ENCODE measurements at places on chromosomes 7 and 10.

DNA sequence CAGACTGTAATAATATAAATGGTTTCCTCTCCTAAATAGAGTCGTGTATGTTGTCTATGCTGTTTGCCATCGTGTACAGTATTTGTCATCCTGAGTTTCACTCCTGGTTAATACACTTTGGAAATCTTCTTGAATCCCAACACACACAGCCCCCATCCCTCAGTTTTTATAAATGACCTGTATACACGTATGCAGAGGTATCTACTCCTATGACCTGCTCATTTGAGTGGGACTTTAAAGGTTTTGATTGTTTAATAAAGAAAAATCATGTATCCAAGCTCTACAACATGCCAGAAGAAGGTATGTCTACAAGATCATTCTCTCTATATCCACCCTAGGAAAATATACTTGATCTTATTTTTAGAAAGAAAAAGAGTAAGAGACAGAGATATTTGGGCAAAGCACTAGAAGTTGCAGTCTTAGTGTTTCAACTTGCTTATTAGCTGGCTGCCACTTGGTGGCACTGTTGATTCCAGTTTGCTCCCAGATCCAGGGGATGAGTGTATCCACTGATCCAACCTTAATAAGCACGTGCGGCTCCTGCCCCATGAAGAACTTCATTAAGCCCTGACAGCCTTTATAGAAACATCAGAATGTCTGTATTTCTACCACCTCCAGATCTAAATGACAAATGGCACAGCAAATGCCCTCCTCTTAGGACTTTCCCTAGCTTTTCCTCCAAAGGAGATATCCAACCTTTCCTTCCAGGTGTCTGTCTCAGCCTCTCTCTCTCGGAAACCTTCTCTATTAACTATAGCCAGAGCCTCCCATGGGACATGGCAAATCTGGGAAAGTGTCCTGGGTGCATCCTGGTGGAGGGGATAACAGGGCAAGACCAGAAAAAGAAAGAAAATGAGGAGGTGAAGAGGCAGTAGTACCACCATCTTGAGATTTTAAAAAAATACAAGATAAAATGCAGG lies 181.6 kb upstream of the NEBL start:
- peak; percentile 60 for DNase-seq

DNA sequence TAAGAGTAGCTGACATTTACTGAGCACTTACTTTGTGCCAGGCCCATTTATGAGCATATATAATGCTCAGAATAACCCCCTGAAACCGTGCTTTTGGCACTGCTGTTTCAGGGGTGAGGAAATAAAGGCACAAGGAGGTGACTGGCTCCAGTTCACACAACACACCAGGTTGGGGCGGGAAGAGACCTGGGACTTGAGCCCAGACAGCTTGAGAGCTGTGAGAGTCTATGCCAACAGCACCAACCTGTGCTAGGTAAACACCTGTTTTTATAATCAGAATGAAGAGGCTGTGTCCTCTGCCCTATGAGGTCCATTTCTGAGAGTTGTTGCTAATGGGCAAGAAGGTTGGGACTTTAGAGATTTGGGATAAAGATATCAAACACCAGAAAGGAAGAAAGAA lies 8.8 kb upstream of the AZGP1 start:
- no peak for DNase-seq

- DNase-seq, result no peak
Measured at GRCh38 chr7:110870926-110871325, 220.0 kb upstream of the LRRN3 start.

- peak; percentile 9 for DNase-seq
Measured at GRCh38 chr10:78470267-78471103, 436.8 kb downstream of the RPS24 start.

- peak; percentile 66 for DNase-seq
Measured at GRCh38 chr10:26437637-26438461, at the start of gene APBB1IP. TSS of gene APBB1IP (plus strand) at chr10:26438341. CDS start at chr10:26492327, 53,986 bp downstream.

DNA sequence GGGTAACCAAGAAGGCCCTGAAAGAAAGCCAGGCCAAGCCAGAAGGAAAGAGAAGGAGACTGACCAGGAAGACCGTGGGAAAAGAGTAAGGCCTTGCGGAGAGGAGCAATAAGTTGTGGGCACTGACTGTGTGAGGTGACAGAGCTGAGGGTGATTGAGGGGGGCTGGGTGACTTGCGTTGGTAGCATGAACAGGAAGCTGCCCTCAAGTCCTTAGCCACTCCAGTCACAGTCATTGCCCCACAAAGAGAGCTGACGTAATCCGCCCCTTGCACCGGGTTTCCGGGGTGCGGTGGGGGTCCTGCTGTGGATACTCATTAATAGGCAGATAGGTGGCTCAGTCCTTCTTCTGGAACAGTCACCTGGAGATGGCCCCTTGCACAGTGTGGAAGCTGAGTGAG lies 16.1 kb upstream of the DMBT1 start:
- DNase-seq, result peak; percentile 83

GRCh38 chr7:120164-120991 lies 72.0 kb upstream of the FAM20C start:
- DNase-seq, result no peak

DNA sequence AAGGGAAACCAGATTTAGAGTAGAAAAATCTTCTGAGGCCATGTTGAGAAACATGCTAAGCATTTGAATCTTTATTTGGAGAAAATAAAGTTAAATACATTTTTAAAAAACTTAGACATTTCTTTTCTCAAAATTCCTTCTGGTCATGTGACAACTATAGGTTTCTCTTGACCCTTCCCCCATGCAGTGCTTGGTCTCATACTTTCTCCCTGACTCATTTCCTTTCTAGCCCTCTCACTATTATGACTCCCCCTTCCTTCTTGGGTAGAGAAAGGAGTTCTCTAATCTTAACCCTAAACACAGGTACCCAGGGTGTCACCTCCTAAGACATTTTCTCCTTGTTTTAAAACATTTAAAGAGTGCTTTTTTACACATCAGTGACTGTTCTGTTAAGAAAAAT lies 179.5 kb upstream of the TMEM106B start:
- DNase-seq, result no peak

DNA sequence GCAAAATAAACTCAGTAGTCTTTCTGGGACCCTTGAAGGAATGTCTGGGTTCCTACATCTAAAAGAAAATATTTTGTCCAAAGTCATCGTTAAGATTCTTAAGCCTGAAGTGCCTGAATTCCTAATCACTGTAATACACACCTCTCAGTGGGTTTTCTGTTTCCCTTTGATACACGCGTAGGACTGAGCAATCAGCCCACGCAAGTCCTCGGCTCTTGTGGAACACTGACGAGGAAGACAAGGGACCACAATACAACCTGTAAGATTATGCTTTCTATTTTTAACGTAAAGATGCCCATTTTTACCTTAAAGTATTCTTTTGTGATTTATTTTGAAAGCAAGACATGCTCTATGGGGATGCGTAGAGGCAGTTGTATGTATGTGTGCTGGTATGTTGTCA lies 472.8 kb upstream of the CELF2 start:
- no peak for DNase-seq

DNA sequence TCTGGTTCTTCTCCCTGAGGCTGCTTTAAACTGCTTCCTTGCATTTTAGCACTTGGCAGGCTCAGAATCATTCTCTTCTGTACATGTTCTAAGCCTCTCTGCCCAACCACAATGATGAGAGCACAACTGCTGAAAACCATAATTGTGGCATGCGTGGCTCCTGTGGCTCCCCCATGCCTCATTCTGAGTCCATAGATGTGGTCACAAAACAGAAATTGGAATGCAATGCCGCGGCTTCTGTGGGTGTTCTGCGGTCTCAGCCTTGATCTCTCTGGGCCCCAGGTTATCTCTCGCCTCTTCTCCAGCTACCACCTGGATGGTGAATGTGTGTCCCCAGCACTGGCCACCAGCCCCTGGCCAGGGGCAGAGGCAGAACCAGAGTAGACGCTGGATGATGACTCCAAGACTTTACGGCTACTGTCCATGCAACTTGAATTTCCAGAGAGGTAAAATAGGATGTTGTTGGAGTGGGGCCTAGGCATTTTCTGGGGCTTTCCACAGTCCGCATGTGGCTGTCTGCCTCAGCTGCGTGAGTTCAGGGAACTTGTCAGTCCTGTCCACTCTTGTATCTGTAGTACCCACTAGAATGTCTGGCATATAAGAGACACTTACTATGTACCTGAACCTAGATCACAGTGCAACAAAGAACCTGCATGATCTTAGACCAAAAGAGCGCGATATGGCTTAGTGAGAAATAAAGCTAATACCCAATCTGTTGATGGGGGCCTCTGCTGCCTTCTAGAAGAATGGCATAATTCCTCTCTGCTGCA lies 52.4 kb upstream of the ADRB1 start:
- no peak for DNase-seq

GRCh38 chr7:37441386-37441760 lies 7.3 kb downstream of the ELMO1 start:
- DNase-seq, result no peak

DNA sequence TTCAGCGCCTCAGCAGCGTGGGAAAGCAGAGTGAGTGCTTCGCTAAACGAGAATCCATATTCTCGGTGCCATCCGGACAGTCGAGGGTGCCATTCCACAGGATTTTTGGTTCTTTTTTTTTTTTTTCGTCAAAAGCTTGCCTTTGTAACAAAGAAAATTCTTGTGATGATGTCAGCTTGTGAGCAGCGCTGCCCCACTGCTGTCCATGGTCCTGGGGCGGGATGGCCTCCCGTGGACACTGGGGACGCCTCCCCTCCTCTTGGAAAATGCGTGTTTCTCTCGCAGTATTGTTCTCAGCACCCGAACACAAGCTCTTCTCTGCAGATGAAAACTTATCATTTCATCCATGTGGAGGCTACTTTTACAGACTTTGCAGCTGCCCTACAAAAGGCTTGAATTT lies 477.4 kb downstream of the TCERG1L start:
- DNase-seq, result no peak

GRCh38 chr7:47454069-47454973 lies 127.6 kb downstream of the TNS3 start:
- no peak for DNase-seq

DNA sequence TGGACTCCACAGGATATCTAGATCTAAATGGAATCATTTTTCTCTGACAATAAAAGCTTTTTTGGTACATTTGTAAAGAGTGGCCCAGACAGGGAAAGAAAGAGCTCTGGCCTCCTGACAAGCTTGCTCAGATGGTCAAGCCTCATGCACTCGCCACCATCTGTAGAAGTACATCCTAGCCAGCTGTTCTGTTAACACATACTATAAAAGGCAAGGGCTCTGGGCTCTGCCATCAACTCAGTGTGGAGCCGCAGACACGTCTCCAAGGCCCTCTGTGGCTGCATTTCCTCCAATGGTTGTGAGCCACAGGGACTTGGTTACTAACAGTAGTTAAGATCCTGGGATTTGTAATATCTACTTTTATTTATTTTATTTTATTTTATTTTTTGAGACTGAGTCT lies 70.8 kb upstream of the KDM7A start:
- no peak for DNase-seq

DNA sequence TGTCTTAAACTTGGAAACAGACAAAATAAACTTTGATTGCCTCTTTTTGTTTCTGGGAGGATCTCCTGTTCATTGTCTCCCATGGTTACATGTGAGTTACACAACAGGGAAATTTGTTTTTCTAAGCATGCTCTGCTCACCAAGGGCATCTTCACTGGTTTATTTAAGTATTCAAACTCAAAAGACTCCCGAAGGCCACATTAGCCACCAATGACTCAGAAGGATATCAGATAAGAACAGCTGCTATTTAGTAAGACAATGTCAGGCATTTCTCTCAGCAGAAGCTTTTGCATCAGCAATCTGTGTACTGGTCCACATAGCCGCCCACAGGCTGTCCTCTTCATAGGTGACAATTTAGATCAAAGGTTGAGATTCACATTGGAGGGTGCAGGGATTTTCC lies 19.3 kb downstream of the OR6B1 start:
- DNase-seq, result no peak

GRCh38 chr10:104325436-104326435 lies 12.5 kb downstream of the ITPRIP start:
- peak; percentile 59 for DNase-seq

DNA sequence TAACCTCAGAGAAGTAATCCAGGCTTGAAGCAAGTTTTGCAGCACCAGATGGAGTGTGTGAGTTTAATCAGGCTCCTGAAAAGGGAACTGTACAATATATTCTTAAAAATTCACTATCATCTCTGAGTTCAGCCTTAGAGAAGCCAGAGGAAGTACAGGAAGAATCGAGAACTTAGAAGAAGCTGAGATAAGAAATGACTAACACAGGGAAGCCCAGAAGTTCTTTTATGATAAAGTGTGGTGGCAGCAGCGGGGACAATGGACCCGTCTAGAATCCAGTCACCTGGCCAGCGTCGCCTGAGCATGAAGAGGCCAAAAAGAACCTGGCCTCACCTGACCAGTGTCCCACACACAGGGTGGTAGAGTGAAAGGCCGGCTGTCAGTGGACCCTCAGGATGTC lies 161.0 kb downstream of the USP6NL start:
- no peak for DNase-seq

DNA sequence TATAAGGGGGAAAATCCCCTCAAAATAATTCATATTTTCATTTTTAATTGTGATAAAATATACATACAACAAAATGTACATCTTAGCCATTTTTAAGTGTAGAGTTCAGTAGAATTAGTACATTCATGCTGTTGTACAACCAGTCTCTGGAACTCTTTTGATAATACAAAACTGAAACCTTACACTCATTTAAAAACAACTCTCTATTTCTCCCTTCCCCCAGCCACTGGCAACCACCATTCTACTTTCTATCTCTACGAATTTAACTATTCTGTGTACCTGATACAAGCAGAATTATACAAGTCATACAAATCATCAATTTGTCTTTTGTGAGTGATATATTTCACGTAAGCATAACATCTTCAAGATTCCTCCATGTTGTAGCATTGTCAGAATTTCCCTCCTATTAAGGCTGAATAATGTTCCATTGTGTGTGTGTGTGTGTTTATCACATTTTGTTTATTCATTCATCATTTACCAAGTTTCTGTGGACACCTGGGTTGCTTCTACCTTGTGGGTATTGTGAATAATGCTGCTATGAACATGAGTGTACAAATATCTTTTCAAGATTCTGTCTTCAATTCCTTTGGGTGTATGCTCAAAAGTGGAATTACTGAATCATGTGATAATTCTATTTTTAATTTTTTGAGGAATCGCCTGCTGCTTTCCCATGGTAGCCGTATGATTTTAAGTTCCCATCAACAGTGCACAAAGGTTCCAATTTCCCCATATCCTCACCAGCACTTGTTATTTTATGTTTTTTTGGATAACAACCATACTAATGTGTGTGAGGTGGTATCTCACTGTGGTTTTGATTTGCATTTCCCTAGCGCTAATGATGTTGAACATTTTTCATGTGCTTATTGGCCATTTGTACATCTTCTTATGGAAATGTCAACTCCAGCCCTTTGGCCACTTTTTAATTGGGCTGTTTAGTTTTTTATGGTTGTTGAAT lies 4.7 kb upstream of the EBLN1 start:
- DNase-seq, result no peak
